ENCODE measurements at places on chromosomes 5 and 9. TPM values are rescaled to one million over a fixed set of nuclear protein-coding genes. Genes with fewer than 3 reads are reported as not detected.

Gene TAF1L
- not detected for total RNA-seq

Gene SURF2
- total RNA-seq, result 19.4 TPM

Gene GPX8
- total RNA-seq, result 68.9 TPM

- H3K4me1 ChIP-seq, result no peaks in the 10 kb centered on the region
- H3K36me3 ChIP-seq, result peaks cover 47% of the 10 kb centered on the region
- no peaks in the 10 kb centered on the region for H3K27me3 ChIP-seq
- DNase-seq, result no peak
- no peak overlapping the region for H3K27ac ChIP-seq
These were observed 10.9 kb downstream of the CEP72 start for GRCh38 chr5:622946-623522.

DNA sequence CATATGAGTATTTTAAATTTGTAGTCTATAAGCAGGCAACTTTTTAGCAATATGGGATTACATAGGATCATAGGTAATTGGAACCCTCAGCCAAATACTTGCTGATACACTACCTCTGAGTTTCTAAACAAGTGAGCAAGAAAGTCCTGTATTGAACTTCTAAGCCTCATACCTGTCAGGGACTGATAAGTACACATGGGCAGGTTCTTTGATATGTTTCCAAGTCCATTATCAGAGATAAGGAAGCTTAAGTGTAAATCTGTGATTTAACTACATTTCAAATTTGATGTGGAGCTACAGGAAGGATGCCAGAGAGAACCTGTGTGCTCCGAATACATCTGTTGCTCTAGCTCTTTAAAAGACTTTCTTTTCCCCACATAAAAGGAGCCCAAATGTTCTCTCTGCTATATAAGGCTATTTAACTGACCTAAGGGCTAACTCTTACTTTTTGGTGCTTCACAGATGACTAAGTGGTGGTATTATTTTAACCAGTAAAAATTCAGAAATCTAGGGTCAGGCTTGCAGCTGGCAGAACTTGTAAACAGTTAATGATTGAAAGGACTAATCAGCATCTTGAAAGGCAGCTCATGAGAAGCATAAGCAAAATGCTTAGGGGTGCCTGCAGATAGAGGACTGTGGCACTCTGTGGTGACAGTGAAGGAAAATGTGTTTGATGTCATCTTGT, 228.6 kb downstream of the NR3C1 start:
- H3K4me3 ChIP-seq, result no peak overlapping the region
- H3K36me3 ChIP-seq, result no peaks in the 10 kb centered on the region
- DNase-seq, result no peak
- H3K27ac ChIP-seq, result no peak overlapping the region

Gene ADRB2
- total RNA-seq, result 0.36 TPM

DNA sequence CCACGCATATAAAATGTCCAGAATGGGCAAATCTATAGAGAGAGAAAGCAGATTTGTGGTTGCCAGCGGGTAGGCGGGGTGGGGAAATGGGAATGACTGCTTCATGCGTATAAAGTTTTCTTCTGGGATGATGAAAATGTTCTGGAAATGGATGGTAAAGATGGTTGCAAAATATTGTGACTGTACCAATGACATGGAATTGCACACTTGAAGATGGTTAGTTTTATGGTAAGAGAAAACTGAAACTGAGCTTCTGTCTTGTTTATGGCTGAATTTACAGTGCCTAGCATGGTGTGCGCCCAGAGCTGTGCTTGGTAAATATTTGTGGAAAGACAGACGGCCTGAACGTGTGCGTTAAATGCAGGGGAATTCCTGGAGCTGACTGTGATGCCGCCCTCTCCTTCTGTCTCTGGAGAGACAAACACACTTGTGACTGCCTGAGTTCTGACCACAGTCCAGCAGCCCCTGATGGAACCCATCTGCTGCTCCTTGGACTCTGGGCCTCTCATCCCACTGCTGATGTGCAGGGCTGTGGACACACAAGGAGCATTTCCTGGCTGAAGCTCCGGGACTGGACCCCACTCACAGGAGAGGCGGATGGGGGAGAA, 8.6 kb upstream of the PTGES start:
- H3K4me3 ChIP-seq, result no peak overlapping the region
- peak overlapping the region; percentile 16 for H3K27ac ChIP-seq
- no peak for DNase-seq
- peaks cover 4% of the 10 kb centered on the region for H3K4me1 ChIP-seq

Gene AGPAT2
- 41.8 TPM for total RNA-seq

- DNase-seq, result peak; percentile 29
- no peaks in the 10 kb centered on the region for H3K36me3 ChIP-seq
- no peak overlapping the region for H3K4me3 ChIP-seq
- no peaks in the 10 kb centered on the region for H3K4me1 ChIP-seq
- no peaks in the 10 kb centered on the region for H3K27me3 ChIP-seq
These were observed 12.5 kb downstream of the TERT start for GRCh38 chr5:1282131-1282992.

Gene PCDHGB7
- total RNA-seq, result 15.3 TPM

Gene RETREG1
- total RNA-seq, result 4.3 TPM

DNA sequence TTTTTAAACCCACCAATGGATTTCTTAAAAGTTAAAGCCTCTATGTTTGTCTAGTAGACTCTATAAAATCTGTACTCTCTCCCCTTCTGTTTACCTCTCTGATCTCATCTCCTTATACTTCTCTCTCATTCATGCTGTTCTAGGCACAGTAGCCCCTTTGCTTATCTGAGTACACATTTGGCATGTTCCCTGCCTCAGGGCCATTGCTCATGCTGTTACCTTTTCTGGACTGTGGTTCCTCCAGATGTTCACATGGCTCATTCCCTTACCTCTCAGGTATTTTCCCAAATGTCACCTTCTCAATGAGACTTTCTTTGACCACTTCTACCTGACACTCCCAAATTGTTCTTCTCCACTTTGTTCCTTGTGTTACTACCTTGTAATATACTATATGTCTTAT, 176.1 kb downstream of the CWC27 start:
- no peaks in the 10 kb centered on the region for H3K27me3 ChIP-seq
- H3K36me3 ChIP-seq, result peaks cover 3% of the 10 kb centered on the region
- no peak overlapping the region for H3K27ac ChIP-seq

GRCh38 chr5:110335361-110336066, 391.0 kb downstream of the TMEM232 start:
- DNase-seq, result no peak
- no peak overlapping the region for H3K27ac ChIP-seq
- no peak overlapping the region for H3K4me3 ChIP-seq
- H3K36me3 ChIP-seq, result no peaks in the 10 kb centered on the region
- H3K4me1 ChIP-seq, result no peaks in the 10 kb centered on the region

DNA sequence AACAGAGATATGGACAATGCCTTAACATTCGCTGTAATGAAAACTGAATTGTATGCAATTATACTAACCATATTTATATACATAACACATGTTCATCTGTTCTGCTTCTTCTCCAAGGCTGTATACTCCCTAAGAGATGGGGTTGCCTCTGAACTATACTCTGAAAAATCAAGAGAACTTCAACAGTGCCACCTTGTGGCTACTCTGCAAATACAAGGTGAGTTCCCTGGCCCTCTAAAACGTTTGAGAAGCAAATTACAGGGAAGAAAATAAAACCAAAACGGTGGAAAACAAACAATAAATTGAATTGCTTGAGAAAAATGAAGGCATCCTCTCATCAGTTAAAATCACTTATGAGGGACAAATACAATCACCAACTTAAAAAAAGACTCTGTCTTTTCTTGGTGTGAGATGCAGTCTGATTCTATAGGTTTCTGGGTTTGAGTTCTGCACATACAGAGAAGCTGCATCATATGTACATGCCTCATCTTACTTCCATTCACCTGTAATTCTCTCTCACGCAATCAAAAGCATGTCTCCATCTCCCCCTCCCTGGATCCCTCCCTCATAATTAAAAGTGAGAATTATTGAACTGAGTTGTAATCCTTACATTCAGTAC, 98.6 kb downstream of the FBXW11 start:
- H3K27me3 ChIP-seq, result no peaks in the 10 kb centered on the region
- H3K4me3 ChIP-seq, result no peak overlapping the region
- peak; percentile 77 for DNase-seq
- H3K27ac ChIP-seq, result no peak overlapping the region

- H3K36me3 ChIP-seq, result no peaks in the 10 kb centered on the region
- H3K4me1 ChIP-seq, result peaks cover 3% of the 10 kb centered on the region
- H3K27me3 ChIP-seq, result no peaks in the 10 kb centered on the region
- no peak overlapping the region for H3K27ac ChIP-seq
- no peak for DNase-seq
These were observed 162.2 kb downstream of the HSD17B3 start for GRCh38 chr9:96139592-96140295.

DNA sequence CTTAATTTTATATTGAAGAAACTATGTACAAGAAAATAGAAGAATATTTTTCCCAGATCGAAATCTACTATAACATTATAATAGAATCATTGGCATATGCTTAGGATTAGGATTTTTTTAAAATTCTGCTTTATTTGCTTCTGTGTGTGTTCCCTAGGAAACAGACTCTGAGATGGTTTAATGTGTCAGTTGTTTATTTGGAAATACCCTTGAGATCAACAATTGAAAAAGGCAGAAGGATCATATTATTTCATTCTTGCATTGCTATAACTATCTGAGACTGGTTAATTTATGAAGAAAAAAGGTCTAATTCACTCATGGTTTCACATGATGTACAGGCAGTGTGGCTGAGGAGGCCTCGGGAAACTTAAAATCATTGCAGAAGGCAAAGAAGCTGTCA, 622.6 kb downstream of the PRR16 start:
- no peak overlapping the region for H3K4me3 ChIP-seq
- no peak for DNase-seq
- no peaks in the 10 kb centered on the region for H3K4me1 ChIP-seq
- no peaks in the 10 kb centered on the region for H3K36me3 ChIP-seq

DNA sequence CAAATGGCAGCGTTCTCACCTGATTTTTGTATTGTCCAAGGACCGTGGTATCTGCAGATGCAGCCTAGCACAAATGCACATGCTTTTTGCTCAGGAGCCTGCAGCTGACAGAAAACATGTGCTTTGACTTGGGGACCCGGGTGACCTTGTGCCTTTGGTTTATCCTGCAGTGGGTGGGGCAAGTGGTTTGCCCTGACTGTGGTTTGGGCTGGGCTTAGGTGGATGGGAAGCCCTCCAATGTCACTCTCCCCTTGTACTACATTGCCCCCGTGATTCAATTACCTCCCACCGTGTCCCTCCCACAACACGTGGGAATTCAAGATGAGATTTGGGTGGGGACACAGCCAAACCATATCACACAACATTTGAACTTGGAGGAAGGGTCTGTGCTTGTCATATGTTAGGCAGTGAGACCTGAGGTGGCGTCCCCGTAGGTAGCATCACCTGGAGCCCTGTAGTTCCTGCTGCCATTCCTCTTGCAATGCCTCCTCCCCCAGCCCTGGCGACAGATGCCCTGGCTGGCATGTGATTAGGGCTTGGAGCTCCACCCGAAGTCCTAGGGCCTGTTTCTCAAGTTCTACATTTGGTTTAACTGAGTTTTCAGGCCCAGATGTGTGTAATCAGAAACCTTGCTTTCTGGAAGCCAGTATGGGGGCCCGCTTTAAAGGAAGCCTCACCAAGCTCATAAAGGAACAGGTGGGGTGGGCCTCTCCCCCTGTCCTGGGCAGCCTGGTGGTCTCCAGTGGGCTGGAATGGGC, 2.1 kb downstream of the ANKRD33B start:
- peaks cover 8% of the 10 kb centered on the region for H3K4me1 ChIP-seq
- peak; percentile 70 for DNase-seq
- no peaks in the 10 kb centered on the region for H3K36me3 ChIP-seq
- H3K27ac ChIP-seq, result no peak overlapping the region

DNA sequence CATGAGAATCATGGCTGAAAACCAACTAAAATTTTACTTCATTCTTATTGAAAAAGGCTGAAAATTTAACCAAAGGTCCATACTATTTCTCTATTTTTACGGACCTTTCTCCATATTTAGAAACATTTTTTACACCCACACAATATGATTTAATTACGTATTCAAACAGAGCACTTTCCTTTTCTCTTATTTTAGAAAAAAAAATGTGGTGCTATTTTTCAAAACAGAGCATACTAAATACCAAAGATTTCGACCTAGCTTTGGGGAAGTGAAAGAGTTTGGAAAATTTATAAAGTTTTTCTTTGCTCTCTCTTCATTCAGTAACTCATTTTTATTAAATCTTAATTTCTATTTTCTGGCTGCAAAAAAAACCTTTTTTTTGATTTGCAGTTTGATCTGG, 38.1 kb downstream of the RNF145 start:
- peaks cover 49% of the 10 kb centered on the region for H3K36me3 ChIP-seq
- no peak overlapping the region for H3K27ac ChIP-seq
- no peak overlapping the region for H3K4me3 ChIP-seq
- no peak for DNase-seq
- peaks cover 2% of the 10 kb centered on the region for H3K4me1 ChIP-seq

Data from endodermal cell (in vitro differentiated cells).